ENCODE measurements at places on chromosomes 5 and 9.

GRCh38 chr5:123454259-123454911 is 31.2 kb upstream of the CEP120 start:
- DNase-seq, result no peak

GRCh38 chr5:146130440-146131045 is 25.2 kb upstream of the PLAC8L1 start:
- DNase-seq, result peak; percentile 7

GRCh38 chr9:14372437-14373335 is 58.7 kb upstream of the NFIB start:
- DNase-seq, result peak; percentile 43

DNA sequence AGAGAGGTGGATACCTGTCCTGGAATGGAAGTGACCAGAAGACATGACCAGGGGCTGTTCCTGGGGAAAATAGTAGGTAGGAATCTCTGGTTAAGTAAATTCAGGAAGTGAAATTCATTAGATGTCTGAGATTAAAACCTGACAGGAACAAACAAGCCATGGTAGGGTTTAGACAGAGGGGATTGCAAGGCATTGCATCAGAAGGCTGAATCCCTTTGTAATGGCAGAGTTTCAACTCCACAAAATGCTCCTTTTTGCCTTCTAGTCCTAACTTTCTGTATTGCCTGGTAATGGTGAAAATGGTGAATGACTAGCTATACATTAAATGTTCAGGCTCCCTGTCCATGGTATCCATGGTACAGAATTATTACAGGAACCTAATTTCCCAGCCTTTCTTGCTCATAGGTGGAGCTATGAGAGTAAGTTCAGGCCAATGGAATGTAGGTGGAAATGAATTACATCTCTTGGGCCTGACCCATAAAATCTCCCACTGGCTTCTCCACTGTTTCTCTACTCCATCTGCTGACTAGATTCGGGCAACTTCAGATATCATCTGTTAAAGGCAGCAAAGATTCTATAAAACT is 113.4 kb upstream of the CNTLN start:
- DNase-seq, result no peak

DNA sequence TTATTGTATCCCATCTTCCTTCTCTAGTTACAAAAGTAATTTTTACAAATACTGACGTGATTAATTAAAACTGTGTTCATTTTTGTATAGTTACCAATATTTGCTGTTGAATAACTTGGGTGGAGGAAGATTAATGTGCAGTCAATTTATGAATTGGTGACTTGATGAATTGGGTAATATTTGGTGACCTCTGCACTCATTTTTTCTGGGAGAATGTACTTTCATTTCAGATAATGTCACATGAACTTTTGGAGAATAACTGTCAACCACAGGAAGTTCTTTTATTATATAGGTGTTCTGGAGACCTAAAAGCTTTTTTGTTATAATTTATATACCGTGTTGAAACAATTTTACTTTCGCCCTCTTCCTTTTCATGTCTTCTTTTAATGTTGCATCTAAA is 26.4 kb upstream of the FKTN start:
- no peak for DNase-seq

DNA sequence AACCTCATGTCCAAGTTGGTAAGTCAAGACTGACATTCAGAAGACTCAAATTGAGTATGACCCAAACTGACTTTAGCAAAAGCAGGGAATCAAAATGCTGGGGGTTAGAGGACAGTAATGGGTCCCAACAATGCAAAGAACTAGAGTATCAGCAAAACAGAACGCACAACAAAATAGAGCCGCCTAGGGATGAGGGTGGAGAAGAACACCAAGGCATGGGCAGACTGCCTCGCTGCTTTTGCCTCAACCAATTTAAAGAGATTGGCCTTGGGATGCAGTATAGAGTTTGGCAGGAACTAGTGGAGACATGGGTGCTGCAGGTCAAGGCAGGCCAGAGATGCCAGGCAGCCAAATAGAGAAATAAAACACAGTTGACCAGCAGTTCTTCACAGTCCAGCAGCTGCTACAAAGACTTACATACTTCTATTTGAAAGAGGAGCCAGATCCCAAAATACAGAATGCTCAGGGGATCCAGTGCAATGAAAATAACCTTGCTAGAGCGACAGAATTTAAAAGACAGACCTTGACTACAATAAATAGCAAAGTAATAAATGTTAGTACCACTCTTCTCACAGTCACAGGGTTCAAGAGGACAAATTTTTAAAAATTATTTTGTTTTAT is 83.9 kb upstream of the NIPBL start:
- no peak for DNase-seq

- DNase-seq, result no peak
These were observed 10.5 kb downstream of the LPAR1 start for GRCh38 chr9:111027798-111028197.

GRCh38 chr9:21592063-21592338 is 109.9 kb upstream of the IFNE start:
- DNase-seq, result no peak

DNA sequence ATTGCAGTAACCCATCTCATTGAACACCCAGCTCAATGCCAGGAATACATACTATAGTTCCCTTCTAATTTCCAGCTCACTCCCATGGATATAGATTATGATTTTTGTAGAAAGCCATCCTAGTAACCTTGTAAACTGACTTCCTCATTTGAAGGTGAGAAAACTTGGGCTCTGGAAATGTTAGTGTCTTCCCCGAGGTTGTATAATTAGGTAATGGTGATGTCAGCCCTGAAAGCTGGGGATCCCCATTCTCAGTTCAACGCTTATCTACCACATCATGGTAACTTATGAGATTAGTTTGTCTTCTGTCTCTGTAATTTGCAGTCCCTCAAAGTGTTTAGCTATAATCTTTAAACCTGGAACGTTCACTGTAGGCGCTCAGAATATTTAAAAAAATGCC is 34.6 kb upstream of the PTCH1 start:
- DNase-seq, result no peak

GRCh38 chr5:42374679-42375273 is 48.5 kb upstream of the GHR start:
- no peak for DNase-seq

- no peak for DNase-seq
These were observed 464.3 kb downstream of the GADD45G start for GRCh38 chr9:90069085-90069484.

DNA sequence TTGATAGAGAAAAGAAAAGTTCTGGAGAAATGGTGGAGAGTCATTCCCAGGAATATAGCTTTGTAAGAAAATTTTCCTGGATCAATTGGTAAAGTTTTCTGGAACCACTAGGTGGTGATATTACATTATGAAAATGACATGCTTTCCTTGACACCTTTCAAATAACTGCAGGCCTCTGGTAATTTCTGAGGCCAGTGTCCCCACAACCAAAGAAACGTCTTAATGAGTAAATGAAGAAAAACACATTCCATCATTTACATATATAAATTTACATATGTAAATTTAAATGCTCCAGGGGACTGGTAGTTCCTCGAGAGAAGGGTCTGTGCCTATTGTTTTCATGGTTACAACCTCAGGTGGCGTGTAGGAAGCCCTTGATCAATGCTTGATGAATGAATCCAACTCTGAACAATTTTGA is 17.2 kb upstream of the RGS3 start:
- DNase-seq, result peak; percentile 64

DNA sequence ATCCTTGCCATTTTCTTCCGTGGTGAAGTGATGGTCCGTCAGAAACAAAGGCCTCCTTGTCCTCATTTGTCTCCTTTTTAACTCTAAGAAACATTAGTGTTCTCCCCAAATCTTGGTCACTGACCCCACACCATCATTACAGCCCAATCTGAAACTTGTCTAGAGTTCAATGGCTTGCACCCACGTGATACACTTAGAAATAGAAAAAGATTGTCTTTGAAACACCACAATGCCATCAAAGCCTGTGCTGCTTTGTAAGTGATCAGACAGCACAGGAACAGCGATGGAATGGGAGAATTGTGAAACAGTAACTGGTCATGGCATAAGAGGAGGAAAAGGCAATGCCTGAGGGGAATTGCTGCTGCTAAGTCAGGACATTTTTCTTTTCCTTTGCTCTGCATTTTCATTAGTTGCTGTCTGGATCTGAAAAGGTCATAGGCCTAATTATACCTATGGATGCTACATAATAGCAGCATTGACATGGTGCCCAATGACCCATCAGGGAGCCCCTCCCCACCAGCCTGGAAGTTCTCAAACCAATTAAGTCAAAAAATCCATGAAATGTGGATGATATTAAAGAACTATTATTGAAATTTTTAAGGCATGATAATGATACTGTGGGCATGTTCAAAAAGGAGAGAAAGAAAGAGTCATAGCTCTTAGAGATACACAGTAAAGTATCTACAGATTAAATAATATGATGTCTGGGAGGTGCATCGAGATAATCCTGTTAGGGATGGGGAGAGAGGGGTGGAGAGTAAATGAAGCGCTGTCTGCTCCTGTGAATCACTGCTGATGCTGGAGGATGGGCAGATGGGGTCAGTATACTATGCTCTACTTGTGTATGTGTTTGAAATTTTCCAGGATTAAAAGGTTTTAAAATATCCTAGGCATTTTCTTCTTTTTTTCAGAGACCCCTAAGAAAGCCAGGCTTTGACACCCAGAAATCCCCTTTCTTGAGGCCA is 83.6 kb downstream of the ENC1 start:
- no peak for DNase-seq

GRCh38 chr9:27564670-27565069 is 8.6 kb downstream of the C9orf72 start:
- no peak for DNase-seq

- no peak for DNase-seq
These were observed 7.4 kb downstream of the WHRN start for GRCh38 chr9:114497727-114498382.

DNA sequence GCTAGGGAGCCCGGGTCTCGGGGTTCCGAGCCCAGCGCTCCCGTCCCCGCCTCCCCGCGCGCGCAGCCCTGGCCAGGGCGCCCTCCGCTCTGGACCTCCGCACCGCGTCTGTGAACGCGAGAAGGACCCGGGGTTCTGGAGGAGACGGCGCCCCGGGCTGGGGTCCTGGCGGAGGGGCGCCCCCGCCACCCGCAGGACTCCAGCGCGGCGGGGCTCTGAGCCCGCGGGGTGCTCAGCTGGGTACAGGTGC is 431 bp downstream of the TMOD1 start:
- no peak for DNase-seq

DNA sequence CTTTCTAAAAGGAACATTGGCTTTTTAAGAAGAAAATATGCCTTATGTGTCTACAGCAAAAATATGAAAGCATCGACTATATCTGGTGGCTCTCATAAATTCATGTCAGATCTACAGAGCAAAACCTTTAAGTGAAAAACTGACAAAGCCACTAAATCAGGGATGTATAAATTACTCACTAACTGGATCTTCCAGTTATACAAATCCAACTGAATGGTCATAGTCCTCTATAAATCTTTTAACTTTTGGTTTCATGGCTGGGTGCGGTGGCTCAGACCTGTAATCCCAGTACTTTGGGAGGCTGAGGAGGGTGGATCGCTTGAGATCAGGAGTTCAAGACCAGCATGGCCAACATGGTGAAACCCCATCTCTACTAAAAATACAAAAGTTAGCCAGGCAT is 29.2 kb upstream of the GZMA start:
- no peak for DNase-seq

DNA sequence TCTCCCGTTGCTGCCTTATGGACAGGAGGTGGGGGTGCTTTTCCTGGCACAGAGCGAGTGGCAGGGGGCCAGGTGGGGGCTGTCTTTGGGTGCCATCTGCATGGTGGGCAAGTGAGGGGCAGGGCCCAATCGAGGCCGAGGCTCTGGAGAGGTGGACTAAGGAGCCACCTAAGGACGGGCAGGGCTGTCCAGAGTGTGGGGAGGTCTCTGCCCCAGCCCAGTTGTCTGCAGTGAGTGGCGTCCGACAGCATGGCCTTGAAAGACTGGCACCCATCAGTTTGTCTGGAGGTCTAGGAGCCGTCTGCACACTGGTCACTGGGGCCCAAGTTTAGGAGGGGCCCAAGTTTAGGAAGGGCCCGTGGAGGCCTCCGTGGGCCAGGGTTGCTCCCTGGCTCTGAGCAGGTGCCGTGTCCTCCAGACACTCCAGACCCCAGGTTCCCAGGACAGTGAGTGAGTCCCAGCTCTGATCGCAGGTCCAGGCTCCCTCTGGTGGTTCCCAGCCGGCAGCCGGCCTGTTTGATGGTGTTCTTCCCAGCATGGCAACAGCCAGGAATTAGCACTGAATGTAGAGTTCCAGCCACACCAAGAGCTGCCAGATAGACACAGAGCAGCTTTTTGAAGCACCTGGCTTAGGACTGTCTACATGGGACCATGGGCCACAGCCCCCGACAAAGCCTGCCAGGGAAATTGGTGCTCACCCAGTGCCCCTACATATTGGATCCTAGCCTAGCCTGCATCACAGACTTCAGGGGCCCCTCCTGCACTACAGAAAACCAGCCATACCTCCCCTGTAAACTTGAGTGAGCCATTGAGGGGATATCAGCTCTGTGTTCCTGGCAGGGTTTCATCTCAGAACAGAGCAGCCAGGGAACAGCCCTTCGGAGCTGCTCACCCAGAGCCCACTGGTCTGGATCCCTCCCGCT is 120.9 kb downstream of the WNK2 start:
- DNase-seq, result peak; percentile 72

DNA sequence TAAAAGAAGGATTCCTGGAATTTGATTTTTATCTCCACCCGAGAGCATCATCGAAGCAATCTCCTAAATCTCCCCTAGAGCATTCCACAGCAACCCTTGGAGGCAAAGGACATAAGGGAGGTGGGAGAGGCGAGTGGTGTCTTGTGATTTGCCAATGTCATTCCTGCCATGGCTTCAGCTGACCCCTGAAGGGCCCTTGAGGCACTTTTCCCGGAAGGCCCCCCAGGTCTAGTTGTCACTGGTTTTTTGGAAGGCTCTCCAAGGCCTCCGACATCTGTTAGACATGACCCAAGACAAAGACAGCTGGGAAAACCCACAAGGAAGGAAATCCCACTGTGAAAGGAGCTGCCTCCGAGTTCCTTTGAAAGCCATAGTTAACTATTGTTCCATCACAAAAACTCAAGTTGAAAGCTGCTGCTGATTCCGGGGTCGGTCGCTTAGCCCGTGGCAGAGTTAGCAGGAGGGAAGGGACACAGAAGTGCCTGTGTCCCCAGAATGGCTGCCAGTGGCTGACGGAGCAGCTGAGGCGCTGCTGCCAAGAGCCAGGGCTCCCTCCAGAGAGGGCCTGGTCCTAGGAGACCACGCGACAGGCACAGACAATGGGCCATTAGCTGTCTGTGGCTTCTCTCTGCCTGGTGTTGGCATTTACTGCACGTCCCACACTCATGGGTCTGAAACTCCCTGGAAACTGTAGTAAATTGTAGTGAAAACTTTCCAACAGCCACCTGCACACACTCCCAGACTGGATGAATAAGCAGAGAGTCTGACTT is 24.4 kb upstream of the TRIO start:
- no peak for DNase-seq

GRCh38 chr5:132771503-132771998 is 5.5 kb downstream of the SEPTIN8 start:
- DNase-seq, result no peak

DNA sequence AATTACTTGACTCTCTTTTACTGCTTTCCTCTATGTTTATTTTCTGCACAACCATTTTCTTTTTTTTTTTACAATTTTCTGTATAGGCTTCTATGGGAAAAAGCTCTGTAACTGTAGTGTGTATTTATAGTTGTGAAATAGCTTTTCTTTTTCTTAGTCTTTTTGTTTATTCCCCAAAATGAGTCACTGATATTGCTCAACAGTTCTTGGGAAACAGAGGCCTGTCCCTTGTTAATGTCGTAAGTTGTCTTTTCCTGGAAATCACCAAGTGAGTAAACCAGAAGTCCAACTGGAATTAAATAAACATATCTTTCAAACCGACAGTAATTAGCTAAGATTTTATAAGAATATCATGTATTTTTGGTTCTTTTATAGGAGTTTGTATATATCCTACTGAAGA is 325.1 kb upstream of the PRR16 start:
- peak; percentile 55 for DNase-seq

Measured in HTR-8/SVneo (cell line).